IMR-90 (cell line): ENCODE measurements at places on chromosomes 5 and 9. TPM values are rescaled to one million over a fixed set of nuclear protein-coding genes. Genes with fewer than 3 reads are reported as not detected.

FGF10 gene
- total RNA-seq = not detected in 2 replicates

GALNT12 gene
- 2.5 TPM in 2 replicates for total RNA-seq

HARS2 gene
- total RNA-seq = 30.1 and 36.9 TPM in 2 replicates

PCDHB3 gene
- under 0.01 and 0.18 TPM in 2 replicates for total RNA-seq

HTR1A gene
- not detected in 2 replicates for total RNA-seq

CDH9 gene
- total RNA-seq = not detected in 2 replicates

SPINK7 gene
- total RNA-seq = not detected in 2 replicates

SUSD3 gene
- 0.28 and 0.54 TPM in 2 replicates for total RNA-seq

PCDHGB6 gene
- 2.2 and 2.8 TPM in 2 replicates for total RNA-seq

GMCL2 gene
- total RNA-seq = not detected in 2 replicates
